Lung (tissue), 17 donors: ENCODE measurements at places on chromosomes 7 and 10. TPM values are rescaled to one million over a fixed set of nuclear protein-coding genes. Genes with fewer than 3 reads are reported as not detected.

DNA sequence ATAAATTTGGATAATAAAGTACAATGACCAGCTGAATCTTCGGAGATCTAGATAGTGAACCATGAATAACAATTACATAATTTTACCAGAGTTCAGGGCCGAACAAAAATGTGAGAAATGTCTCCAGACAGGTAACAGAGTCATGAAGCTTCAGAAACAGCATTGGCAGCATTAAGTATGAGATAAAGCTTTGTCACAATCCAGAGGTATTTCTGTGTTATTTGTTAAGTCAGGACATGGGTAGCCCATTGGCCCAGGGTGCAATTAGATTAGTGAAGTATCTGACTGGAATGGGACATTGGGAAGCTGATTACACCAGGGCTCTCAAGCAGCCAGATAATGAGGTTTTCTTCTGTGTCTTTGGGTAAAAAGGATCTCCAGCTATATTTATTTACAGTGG is 184.2 kb upstream of the PPP1R3A start:
- no peak for DNase-seq

DNA sequence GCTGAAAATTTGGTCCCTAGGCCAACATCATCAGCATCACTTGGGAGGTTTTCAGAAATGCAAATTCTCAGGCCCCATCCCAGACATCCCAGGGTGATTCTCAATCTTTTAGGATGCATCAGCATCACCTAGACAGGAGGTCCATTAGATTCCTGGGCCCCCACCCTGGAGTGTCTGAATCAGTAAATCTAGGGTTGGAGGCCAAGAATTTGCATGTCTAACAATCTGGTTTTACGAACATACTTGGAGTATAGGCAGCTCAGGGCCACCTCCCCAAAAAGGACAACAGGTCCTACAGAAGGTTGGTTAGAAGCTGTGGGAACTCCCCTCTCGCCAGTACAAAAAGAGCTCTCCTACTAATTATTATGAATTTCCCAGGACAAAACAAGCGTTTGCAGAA is 15.5 kb downstream of the ZC3HAV1 start:
- no peak for DNase-seq

DNA sequence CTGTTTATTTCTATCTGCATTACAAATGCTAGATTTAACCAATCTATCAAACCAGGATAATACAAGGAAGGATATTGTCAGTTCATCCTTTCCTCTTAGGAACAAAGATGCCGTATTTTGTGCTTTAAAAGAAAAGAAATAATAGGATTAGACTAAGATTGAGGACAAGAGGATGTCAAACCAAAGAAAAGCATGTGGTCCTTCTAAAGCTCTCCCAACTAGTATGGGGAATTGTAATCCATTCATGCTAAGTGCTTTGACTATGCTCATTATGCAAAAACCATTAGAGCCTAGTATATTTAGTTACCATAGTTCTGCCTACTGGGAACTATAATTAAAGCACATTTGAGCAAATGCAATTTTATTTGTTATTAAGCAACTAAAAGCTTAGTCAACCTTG is 280.2 kb downstream of the GRM8 start:
- DNase-seq, result no peak

GRCh38 chr10:114326795-114327194 is 77.5 kb downstream of the AFAP1L2 start:
- DNase-seq, result no peak

DNA sequence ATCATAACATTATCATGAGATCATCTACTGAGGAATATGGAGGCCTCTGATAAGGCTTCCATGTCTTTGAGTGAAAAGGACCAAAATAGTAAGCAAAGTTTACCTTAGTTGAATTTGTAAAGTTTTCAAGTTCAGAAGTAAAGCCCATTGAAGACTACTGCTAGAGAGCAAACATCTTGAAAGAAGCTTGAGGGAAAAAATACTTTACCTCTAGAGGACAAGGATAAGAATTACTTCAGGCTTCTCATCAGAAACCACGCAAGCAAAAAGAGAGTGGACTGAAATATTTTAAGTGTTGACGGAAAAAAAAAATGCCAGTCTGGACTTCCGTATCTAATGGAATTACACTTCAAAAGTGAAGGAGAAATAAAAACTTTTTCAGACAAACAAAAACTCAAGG is 114.3 kb downstream of the MPP7 start:
- DNase-seq, result peak; percentile 16

GRCh38 chr10:62511656-62512055 is 137.5 kb downstream of the ZNF365 start:
- no peak for DNase-seq

- no peak for DNase-seq
Measured at GRCh38 chr7:31302356-31302755, 38.2 kb downstream of the NEUROD6 start.

DNA sequence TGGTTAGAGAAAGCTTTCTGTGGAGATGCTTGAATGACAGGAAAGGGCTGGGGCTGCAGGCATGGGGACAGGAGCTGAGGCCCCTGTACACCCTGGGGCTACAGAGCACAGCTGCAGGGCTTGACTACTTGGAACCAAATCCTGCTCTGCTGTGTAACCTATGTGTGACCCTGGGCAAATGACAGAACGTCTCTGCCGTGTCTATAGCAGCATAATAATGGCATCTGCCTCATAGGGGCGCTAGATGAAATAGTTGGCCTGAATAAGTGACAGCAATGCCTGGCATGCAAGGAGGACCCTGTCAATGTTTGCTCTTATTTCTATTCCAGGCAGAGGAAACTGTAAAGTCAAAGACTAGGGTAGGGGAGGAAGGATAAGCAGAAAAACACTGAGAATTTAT is 254.0 kb downstream of the USP6NL start:
- no peak for DNase-seq

DNA sequence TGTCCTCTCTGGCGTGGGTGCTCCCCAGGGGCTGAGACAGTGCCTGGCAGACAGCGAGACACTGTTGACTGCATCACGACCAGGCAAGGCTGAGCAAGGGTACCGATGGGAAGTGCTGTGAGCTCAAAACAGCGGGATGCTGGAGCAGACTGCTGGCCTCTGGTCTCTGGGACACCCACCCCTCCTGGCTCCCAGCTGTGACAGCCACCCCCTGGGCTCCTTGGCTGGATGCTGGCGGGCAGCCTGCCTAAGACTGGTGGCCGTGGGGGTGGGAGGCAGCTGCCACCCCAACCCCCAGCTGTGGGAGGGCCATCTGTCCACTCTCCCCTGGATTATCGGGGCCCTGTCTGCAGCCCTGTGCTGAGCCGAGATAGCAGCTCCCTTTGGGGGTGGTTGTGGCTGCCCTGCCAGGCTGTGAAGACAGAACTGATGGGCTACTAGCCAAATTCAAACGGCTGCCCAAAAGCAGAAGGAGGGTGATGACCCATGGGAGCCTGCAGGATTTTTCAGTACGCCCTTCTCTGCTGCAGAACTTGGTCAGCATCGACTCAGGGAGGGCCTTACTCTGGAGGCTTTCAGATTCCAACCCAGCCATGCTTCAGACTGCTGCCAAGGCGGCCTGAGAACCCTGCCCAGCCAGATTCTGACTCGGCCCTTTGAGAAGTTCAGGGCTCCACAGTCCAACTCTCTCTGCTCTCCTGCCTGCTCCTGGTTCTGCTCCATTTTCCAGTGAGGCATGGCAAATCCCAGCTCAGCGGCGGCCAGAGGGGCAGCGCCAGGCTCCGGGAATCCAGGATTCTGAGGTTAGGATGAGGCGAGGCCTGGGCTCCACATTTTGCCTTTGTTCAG is 125.3 kb downstream of the NEURL1 start:
- DNase-seq, result peak; percentile 83

GRCh38 chr7:142870566-142871259 is 14.8 kb downstream of the TRPV6 start:
- peak; percentile 5 for DNase-seq

GRCh38 chr7:75054744-75055143 is 18.9 kb downstream of the RCC1L start:
- DNase-seq, result peak; percentile 71

DNA sequence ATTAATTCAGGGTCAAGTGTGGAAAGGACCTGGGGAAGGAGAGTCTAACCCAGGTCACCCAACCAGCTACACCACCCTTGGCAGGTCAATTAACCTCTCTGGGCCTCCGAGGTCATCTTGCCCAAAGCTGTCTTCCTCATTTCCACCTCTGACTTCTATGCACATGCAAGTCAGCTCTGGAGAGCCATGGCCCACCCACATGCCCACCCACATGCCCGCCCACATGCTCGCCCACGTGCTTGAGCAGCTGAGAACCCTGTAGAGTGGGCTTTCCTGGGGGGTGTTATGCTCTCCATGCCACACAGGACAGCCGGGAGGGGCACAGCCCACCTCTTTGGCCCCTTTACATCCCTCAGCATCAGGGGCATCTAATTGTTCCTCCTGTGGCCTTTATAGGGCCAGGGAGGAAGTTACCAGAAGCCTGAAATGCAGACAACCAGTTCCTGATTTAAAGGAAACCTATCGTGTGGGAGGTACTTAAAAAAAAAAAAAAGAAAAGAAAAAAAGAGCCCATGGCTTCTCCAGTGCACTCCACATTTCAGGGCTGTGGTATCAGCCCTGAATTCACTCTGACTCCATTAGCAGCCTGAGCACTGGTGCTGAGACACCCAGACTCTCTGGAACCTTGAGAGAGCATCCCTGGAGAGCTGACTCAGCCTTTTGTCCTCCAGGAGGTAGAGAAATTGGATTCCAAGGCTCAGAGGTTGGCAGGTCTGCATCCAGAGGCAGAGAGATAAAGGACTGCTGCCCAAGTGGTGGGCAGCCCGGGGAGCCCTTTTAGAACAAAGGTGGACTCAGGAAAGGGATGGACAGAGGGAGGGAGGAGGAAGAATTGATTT is 176.2 kb upstream of the ZMIZ1 start:
- no peak for DNase-seq

DNA sequence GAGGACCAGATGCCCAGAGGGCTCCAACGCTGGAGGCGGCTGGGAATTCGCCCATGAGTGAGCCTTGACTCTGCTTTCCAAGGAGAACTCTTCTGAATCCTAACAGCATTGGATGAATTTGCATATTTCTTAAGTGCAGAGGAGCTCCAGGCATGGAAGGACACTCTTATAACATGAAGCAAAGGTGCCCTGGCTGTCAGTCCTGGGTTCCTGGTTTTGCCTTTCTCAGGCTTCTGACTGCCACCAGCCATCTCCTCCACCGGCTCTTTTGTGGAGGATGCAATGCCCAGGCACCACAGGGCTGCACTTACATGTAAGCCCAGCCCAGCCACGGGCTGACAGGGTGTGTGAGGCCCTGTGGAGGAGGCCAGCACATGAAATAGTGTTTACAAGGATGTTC is 8.2 kb downstream of the CLRN3 start:
- no peak for DNase-seq

GRCh38 chr7:57646219-57646900 is 196.4 kb downstream of the ZNF716 start:
- DNase-seq, result no peak

- no peak for DNase-seq
Measured at GRCh38 chr7:99248391-99249095, 24.1 kb upstream of the MYH16 start.

DNA sequence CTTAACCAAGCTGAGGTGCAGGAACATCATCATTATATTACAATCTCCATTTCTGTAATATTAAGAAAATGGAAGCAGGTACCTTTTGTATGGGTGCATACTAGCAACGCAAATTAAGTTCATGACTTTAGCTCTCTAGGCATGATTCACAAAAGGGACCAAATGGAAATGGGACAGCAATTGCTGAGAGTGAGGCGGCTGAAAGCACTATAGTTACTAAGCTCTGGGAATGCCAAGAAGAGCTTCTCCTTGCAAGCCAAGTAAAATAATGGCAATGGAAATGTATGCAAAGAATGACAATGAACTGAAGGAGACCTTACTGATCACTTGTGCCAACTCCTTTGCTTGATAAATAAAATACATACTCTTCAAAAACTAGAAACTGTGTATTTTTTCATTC is 36.2 kb upstream of the RNF148 start:
- no peak for DNase-seq

GRCh38 chr7:118219157-118219512 is 5.4 kb upstream of the ANKRD7 start:
- no peak for DNase-seq

GRCh38 chr10:117370205-117370604 is 5.0 kb downstream of the PDZD8 start:
- no peak for DNase-seq

GRCh38 chr7:77425101-77426051 is 9.2 kb upstream of the GSAP start:
- no peak for DNase-seq

DNA sequence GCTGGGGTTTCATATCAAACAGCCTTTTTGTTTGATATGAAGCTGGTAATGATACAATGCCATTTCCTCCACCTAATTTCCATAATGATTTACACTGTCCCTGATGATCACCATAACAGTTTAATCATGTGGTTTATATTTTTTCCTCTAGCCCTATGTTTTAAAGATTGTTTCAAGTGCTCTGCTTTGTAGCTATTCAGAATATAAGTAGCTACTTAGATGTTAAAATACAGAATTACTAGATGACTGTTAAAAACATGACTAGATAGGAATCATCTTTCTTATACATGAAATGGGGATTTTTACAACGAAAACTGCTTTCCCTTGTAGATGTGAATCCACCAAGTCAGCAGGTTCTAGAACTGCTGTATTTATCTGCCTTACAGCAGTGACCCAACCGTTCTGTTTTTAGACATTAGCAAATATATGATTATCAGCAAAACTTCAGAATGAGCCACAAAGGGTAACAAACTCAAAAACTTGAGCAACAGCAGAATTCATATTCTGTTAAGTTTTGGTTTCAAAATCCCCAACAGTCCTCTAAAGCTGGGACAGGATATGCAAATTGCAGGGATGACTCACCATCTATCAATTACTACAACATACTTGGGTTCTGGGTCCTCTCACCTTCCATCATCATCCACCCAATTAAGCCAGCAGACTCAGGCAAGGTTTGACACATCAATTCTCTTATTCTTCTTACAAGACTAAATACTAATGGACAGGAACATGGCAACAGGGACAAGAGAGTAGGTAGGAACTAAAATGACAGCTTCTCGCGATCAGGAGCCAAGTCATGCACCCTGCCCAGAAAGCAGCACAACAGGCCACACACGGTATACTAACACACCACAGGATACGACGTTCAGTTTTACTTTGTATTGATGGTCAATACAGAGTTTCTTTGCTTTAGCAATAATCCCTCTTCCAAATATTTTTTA is 83.9 kb downstream of the PIP4K2A start:
- no peak for DNase-seq

The ATG9B gene
- total RNA-seq, result 1.1 TPM

The GNGT1 gene
- not detected for total RNA-seq

The SFTPA2 gene
- 921 TPM for total RNA-seq

The LIPF gene
- not detected for total RNA-seq

The HKDC1 gene
- total RNA-seq, result 1.5 TPM

The RASSF4 gene
- 38.8 TPM for total RNA-seq

The TEX47 gene
- not detected for total RNA-seq
